ENCODE measurements at places on chromosomes 12 and 14. TPM values are rescaled to one million over a fixed set of nuclear protein-coding genes. Genes with fewer than 3 reads are reported as not detected.
A peak's percentile ranks its signal among the peaks of the same experiment; 100 is the strongest.

The CCDC177 gene
- total RNA-seq, result not detected

The MMP14 gene
- 1.1 TPM for total RNA-seq

The SLC6A13 gene
- 0.61 TPM for total RNA-seq

The MED13L gene
- 22.8 TPM for total RNA-seq

The TAS2R9 gene
- total RNA-seq, result not detected

The KIF5A gene
- 2.2 TPM for total RNA-seq

The ADSS1 gene
- total RNA-seq, result not detected

DNA sequence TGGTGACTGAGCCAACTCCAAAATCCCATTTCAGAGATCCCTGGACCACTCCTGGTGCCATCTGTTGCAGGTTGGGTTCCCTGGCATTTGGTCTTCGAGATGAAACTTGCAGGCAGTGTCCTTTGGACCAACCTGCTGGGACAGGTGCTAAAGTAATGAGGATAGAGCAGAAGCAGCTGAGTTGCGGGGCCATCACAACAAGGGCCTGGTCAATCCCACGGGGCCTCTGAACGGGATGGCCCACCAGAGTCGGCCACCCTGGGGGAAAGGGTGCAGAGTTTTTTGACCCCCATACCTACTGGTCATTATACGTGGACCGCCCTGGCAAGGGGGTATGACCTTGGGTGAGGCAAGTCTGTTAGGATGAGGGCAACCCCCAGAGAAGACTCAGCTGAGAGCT is 39.3 kb downstream of the DLK1 start:
- no peaks in the 10 kb centered on the region for H3K27me3 ChIP-seq
- H3K27ac ChIP-seq, result no peak overlapping the region

DNA sequence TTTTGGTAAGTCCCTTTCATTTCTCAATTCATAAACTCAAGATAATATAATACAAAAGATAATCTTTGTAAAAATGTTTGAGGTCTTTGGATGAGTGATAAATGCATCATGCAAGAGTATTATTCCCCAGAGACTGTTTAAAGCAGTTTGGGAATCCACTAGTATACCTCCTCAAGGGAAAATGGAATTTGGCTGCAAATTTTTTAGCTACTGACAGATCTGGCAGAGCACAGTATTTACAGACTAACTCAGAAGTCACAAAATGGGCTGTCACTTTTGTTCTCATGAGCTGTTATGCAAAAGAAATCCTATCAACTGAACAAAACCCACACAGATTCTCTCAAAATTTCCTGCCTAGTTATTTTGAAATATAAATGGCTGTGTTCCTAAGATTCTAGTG is 9.9 kb downstream of the SPIC start:
- no peak overlapping the region for H3K4me3 ChIP-seq
- DNase-seq, result no peak
- H3K27ac ChIP-seq, result no peak overlapping the region
- no peaks in the 10 kb centered on the region for H3K4me1 ChIP-seq
- H3K27me3 ChIP-seq, result no peaks in the 10 kb centered on the region

- no peaks in the 10 kb centered on the region for H3K36me3 ChIP-seq
- H3K27me3 ChIP-seq, result no peaks in the 10 kb centered on the region
- no peak overlapping the region for H3K4me3 ChIP-seq
- H3K27ac ChIP-seq, result no peak overlapping the region
- peaks cover 40% of the 10 kb centered on the region for H3K4me1 ChIP-seq
Observed at GRCh38 chr14:68511129-68512047, 281.5 kb downstream of the ZFP36L1 start.

- H3K4me1 ChIP-seq, result no peaks in the 10 kb centered on the region
- H3K36me3 ChIP-seq, result no peaks in the 10 kb centered on the region
- no peaks in the 10 kb centered on the region for H3K27me3 ChIP-seq
- H3K4me3 ChIP-seq, result no peak overlapping the region
- no peak for DNase-seq
Observed at GRCh38 chr14:89564286-89564957, 147.4 kb upstream of the FOXN3 start.

DNA sequence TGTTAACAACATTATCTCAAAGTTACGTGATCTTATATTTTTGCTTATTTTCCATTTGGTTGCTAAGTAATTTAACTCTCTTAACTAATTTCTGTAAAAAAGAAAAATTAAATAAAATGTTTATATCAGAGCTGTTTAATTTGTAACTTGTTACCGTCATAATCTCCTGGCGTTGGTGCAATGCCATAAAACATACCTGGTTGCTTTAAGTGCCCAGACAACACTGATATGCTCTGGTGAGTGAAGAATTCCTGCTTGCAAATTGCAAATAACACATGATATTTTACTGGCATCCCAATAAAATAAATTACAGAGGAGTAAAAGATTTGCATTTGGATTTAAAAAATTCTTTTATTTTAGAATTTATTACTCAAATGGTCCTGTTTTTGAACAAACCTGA is 640.1 kb upstream of the MIS18BP1 start:
- H3K4me3 ChIP-seq, result no peak overlapping the region
- H3K4me1 ChIP-seq, result no peaks in the 10 kb centered on the region
- H3K27me3 ChIP-seq, result no peaks in the 10 kb centered on the region
- no peak for DNase-seq
- no peaks in the 10 kb centered on the region for H3K36me3 ChIP-seq

DNA sequence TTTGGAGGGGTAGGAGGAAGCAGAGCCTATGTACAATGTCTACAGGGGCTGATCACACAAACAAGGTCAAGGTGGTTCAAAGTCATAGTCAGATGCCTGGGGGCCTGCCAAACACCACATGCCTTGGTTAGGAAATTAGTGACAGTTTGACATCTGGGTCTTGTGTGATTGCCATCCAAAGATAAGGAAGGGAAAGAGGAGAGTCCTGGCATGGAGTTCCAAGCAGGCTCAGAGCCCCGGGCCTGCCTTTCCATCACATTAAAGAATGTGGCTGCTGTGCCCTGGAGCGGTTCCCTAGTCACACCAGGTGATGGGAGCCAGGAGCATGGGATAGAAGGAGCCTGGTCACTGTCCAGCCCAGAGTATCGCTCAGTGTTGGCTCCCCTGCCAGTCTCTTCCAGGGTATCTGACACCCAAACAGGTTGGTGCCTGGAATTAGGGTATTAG is 53.6 kb upstream of the BCL2L14 start:
- peaks cover 23% of the 10 kb centered on the region for H3K4me1 ChIP-seq
- peak overlapping the region; percentile 38 for H3K27ac ChIP-seq
- no peaks in the 10 kb centered on the region for H3K36me3 ChIP-seq
- no peak for DNase-seq
- H3K4me3 ChIP-seq, result no peak overlapping the region

- no peaks in the 10 kb centered on the region for H3K4me1 ChIP-seq
- no peaks in the 10 kb centered on the region for H3K36me3 ChIP-seq
- H3K4me3 ChIP-seq, result no peak overlapping the region
- H3K27ac ChIP-seq, result no peak overlapping the region
- H3K27me3 ChIP-seq, result peaks cover 2% of the 10 kb centered on the region
- DNase-seq, result no peak
Observed at GRCh38 chr12:31035967-31036665, 37.5 kb upstream of the DDX11 start.

GRCh38 chr14:103427485-103428443 is 42.5 kb downstream of the MARK3 start:
- no peaks in the 10 kb centered on the region for H3K27me3 ChIP-seq
- H3K4me3 ChIP-seq, result no peak overlapping the region
- H3K27ac ChIP-seq, result peak overlapping the region; percentile 56
- peak; percentile 36 for DNase-seq
- no peaks in the 10 kb centered on the region for H3K36me3 ChIP-seq

GRCh38 chr12:71938728-71939385 is at the start of gene TPH2:
Gene TPH2, plus strand, starts transcription at chr12:71938845. Its CDS starts 142 bp downstream, at chr12:71938987.
- no peak within 1 kb of the TSS for H3K4me3 ChIP-seq
- no peaks in the 10 kb centered on the region for H3K36me3 ChIP-seq
- no peaks in the 10 kb centered on the region for H3K27me3 ChIP-seq
- DNase-seq, result no peak
- no peak within 1 kb of the TSS for H3K27ac ChIP-seq

- no peaks in the 10 kb centered on the region for H3K36me3 ChIP-seq
- peak overlapping the region; percentile 1 for H3K27ac ChIP-seq
- peak; percentile 73 for DNase-seq
- no peaks in the 10 kb centered on the region for H3K27me3 ChIP-seq
- peaks cover 12% of the 10 kb centered on the region for H3K4me1 ChIP-seq
- H3K4me3 ChIP-seq, result no peak overlapping the region
Observed at GRCh38 chr12:68119724-68120211, 39.8 kb downstream of the IFNG start.

DNA sequence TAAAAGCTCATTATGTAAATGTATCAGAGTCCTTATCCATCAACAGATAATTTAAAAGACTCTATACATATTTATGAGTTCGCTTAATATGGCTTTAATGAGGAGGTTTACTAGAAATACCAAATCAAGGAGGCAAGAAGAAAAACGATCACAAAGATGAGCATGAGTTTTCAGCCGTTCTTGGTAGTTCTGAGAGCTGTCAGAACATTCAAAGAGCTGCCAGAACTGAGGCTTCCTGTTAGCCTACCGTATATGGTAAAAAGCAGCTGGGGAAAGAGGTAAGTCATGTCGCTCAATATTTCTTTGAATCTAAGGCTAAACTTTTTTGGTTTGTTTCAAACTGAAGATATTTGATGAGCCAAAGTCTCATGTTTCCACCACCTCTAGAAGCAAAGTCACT is 115.3 kb upstream of the PLXNC1 start:
- H3K4me1 ChIP-seq, result no peaks in the 10 kb centered on the region
- H3K27ac ChIP-seq, result no peak overlapping the region
- H3K27me3 ChIP-seq, result no peaks in the 10 kb centered on the region
- no peak for DNase-seq

DNA sequence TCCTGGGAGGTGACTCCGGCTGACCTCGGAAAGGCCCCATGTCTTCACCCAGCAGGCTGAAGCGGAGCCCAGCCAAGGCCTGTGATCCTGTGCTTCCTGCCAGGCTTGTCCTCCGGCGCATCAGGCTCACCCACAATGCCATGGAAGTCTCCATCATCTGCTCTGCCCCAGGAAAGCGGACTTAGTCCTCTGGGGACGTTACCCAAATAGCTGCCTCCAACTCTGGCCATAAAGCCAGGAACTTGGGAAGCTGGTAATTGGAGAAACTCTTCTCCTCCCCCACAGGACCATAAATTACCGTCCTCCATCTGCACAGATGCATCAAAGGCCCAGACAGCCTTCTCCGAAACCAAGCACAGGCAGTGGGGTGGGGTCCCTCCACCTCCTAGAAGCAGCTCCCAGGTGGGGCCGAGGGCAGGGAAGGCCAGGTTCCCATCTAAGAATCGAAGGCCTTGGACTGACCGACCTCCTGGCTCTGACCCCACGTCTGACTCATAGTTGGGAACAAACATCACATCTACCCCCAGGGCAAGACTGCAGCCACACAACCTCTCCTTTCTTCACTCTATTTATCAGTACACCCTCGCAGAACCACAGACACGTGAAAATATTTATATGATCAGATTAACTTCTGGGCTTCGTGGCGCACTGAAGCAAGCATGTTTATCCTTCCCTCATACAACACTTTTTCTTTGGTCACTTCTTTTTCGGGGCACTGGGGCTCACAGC is 56.4 kb downstream of the PITPNM2 start:
- no peak overlapping the region for H3K4me3 ChIP-seq
- H3K36me3 ChIP-seq, result no peaks in the 10 kb centered on the region
- no peak overlapping the region for H3K27ac ChIP-seq
- peaks cover 1% of the 10 kb centered on the region for H3K4me1 ChIP-seq
- DNase-seq, result no peak
- H3K27me3 ChIP-seq, result no peaks in the 10 kb centered on the region

- no peak for DNase-seq
- H3K4me3 ChIP-seq, result no peak overlapping the region
- no peaks in the 10 kb centered on the region for H3K4me1 ChIP-seq
- H3K27me3 ChIP-seq, result no peaks in the 10 kb centered on the region
Observed at GRCh38 chr14:105865266-105865903, 339.0 kb downstream of the TMEM121 start.

- no peak overlapping the region for H3K4me3 ChIP-seq
- no peak overlapping the region for H3K27ac ChIP-seq
- no peaks in the 10 kb centered on the region for H3K27me3 ChIP-seq
- DNase-seq, result no peak
Observed at GRCh38 chr12:110763583-110763982, 20.9 kb upstream of the PPP1CC start.

- no peaks in the 10 kb centered on the region for H3K36me3 ChIP-seq
- peaks cover 18% of the 10 kb centered on the region for H3K4me1 ChIP-seq
- no peak for DNase-seq
- H3K27ac ChIP-seq, result peak overlapping the region; percentile 57
- H3K27me3 ChIP-seq, result no peaks in the 10 kb centered on the region
- H3K4me3 ChIP-seq, result peak overlapping the region; percentile 48
Observed at GRCh38 chr12:89469361-89469760, 55.2 kb downstream of the GALNT4 start.

DNA sequence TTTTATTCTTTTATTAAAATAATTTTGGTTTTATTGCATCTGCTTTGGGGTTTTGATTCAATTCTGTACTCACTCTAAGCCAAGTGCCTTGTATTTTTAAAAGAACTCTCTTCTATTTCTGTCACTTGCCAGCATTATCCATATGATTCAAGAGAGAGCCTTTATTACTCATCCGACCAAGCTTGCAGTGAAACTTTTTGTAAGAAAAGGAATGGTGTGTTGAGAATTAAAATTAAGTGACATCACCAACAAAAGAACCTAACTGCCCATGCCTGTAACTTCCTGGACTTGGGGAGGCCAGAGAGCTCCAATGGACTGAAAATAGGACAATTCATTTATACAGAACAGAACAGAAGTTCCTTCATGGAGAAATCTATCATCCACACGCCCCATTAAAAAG is 52.1 kb downstream of the GALNT4 start:
- no peak overlapping the region for H3K27ac ChIP-seq
- H3K4me1 ChIP-seq, result peaks cover 30% of the 10 kb centered on the region
- H3K27me3 ChIP-seq, result no peaks in the 10 kb centered on the region
- no peak for DNase-seq
- no peak overlapping the region for H3K4me3 ChIP-seq
- H3K36me3 ChIP-seq, result no peaks in the 10 kb centered on the region

DNA sequence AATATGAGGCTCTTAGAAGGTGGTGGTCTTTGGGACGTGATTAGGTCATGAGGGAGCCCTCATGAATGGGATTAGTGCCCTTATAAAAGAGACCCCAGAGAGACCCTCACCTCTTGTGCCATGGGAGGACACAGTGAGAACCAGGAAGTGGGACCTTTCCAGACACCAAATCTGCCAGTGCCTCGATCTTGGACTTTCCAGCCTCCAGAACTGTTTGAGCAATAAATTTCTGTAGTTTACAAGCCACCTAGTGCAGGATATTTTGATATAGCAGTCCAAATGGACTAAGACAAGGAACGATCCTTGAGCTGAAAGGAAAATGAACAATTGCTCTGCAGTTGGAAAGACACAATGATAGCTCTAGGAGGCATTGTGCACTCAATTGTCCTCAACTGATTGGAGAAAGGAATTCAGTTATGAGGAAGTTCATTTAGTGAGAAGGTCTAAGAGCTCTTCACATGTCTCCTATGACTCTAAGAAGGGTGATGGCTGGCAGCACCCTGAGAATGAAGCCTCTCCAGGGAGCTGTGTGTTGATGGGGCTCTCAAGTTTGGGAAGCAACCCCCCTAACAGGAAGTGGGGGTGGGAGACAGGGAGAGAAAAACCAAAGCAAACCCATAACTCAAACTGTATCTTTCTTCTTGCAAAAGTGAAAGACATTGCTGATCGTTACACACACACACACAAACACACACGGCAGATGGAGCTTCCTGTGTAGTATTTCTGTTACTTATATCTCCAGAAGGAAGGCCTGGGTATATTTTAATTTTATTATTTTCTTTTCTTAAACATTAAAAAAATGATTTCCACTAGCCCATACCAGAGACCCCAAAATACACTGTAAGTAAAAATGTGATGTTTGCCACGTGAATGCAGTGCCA is 21.0 kb downstream of the CHST11 start:
- H3K4me3 ChIP-seq, result peak overlapping the region; percentile 73
- peaks cover 43% of the 10 kb centered on the region for H3K4me1 ChIP-seq
- DNase-seq, result no peak
- H3K27ac ChIP-seq, result peak overlapping the region; percentile 94

Data from GM12878 (cell line).